ENCODE measurements at places on chromosomes 5 and 9. TPM values are rescaled to one million over a fixed set of nuclear protein-coding genes. Genes with fewer than 3 reads are reported as not detected.

The MZB1 gene
- total RNA-seq = not detected

The CER1 gene
- total RNA-seq = 2.8 TPM

The PCDHGA7 gene
- 0.62 TPM for total RNA-seq

The NUDCD2 gene
- 15.7 TPM for total RNA-seq

The CSF2 gene
- total RNA-seq = not detected

The PRKAA1 gene
- total RNA-seq = 70.3 TPM

DNA sequence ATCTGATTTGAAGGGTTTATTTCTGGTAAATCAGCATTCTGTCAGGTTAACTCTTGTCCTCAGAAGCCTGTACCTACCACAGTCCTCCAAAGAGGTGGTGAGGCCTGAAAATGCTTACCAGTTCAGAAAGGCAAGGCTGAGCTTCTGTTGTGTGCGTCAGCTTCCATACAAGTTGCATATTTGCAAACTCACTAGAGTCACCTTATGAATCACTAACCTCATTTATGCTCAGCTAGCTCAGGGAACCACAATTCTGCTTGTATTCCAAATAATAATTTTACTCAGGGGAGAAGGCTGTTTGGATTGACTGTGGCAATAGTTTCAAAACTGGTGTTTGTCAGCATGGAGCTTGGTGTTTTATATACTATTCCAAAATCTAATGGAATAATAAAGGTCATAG lies 355.1 kb upstream of the RFX3 start:
- peak; percentile 99 for DNase-seq

DNA sequence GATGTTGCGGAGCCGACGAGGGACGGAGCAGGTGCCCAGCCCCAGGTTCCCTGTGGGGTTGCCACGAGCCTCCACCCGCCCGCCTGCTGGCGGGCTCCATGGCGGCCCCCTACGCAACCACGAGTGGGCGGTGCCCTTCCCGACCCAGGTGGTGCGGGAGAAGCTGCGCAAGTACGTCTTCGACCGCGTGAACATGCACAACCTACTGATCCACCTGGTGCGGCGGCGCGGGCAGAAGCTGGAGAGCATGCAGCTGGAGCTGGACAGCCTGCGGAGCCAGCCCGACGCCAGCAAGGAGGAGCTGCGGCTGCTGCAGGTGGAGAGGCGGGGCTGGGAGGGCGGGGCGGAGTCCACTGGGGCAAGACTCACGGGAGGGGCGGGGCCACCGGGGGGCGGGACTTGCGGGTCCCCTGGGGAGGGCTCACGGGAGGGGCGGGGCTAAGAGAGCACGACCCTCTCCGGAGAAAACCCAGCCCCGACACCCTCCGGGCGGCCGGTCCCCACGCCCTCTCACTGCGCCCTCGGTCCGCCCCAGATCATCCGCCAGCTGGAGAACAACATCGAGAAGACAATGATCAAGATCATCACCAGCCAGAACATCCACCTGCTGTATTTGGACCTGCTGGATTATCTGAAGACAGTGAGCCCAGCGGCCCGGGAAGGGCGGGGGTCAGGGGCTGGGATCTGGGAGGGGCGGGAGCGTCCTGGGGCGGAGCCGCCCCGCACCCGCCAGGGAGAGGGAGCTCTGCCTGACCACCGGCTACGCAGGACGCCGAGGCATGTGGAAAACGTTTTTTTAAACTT lies 3.9 kb downstream of the CCDC183 start:
- no peak for DNase-seq

GRCh38 chr9:114941376-114941775 lies 11.0 kb upstream of the TNFSF8 start:
- DNase-seq = no peak

- peak; percentile 84 for DNase-seq
These were observed 23.9 kb downstream of the GOLM1 start for GRCh38 chr9:86075132-86076109.

DNA sequence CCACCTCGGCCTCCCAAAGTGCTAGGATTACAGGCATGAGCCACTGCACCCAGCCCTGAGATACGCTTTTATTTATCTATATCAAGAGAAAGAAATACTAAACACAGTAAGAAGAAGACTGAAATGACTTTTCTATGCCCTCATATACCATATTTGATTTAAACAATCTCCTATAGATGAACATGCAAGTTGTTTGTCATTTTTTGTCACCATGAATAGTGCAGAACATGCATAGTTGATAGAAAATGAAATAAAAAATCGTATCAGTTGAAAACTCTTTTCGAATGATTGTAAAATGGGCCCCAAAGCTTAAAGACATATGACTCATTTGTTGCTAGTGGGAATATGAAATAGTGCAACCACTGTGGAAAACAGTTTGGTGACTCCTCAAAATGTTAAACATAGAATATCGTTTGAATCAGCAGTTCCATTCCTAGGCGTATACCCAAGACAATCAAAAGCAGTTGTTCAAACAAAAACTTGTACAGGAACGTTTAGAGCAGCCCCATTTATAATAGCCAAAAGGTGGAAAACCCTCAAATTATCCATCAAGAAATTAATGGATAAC lies 61.4 kb upstream of the ANKH start:
- DNase-seq = no peak

- DNase-seq = no peak
These were observed 1.1 kb upstream of the ADAMTSL1 start for GRCh38 chr9:18472841-18473251.

GRCh38 chr9:35489313-35490154 lies at the start of gene RUSC2:
Gene RUSC2, plus strand, starts transcription at chr9:35490111. Its CDS starts 56,411 bp downstream, at chr9:35546522.
- DNase-seq = peak; percentile 85

DNA sequence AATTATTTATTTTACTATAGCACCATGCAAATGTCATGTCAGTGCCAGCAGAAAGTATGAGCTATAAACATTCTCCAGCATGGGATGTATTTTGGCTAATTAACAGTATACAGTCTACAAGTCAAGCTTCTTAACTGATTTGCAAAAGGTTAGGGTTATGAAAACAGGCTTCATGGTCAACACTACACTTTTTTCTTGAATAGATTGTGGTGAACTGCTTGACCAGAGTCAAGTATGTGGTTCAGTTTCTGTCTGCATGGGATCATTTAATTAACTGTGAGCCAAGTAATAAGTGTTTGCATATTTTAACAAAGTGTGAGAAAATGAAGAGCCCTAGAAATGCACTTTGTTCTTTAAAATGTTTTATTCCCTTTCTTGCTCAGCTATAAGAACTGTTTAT lies 14.5 kb upstream of the GNAQ start:
- DNase-seq = no peak

Measured in astrocyte (in vitro differentiated cells and primary cell).